ENCODE measurements at places on chromosomes 16 and 17. TPM values are rescaled to one million over a fixed set of nuclear protein-coding genes. Genes with fewer than 3 reads are reported as not detected.
A peak's percentile ranks its signal among the peaks of the same experiment; 100 is the strongest.

GRCh38 chr17:4187076-4187475, 44.1 kb downstream of the CYB5D2 start:
- peaks cover 83% of the 10 kb centered on the region for H3K36me3 ChIP-seq
- no peak overlapping the region for H3K27ac ChIP-seq
- H3K4me3 ChIP-seq, result no peak overlapping the region

DNA sequence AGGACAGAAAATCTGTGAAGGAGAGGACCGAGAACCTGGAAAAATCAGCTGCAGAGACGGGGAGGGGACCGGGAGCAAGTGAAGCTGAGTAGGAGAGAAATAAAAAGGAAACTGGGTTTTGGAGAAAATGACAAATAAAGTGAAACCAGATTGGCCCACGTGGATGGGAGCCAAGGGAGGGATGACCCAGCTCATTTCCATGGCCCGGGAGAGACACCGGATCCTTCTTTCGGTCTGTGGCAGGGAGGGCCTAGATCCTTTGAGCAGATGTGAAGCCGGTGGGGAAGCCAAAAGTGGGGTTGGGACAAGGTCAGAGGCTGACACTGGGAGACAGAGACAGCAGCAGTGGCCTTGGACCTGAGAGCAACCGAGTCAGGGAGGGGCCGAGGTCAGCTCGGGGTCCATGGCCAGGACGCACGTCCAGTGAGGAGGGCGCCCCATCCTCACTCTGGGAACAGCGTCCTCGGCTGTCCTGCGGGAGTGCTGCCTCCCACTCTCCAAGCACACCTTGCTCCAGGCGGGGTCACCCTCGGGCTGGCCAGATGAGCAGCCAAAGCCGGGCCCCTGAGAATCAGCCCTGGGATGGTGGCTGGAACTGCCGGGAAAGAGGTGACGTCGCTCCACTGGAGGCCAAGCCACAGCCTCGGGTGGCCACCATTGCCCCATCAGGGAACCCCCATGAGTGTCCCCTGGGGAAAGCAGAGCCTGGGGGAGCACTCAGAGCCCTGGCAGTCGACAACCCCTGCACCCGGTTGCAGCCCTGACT, 50.8 kb upstream of the CDR2 start:
- H3K4me1 ChIP-seq, result peaks cover 10% of the 10 kb centered on the region
- no peak overlapping the region for H3K4me3 ChIP-seq
- H3K27ac ChIP-seq, result peak overlapping the region; percentile 34
- ATAC-seq, result no peak
- H3K36me3 ChIP-seq, result peaks cover 71% of the 10 kb centered on the region
- H3K27me3 ChIP-seq, result no peaks in the 10 kb centered on the region

DNA sequence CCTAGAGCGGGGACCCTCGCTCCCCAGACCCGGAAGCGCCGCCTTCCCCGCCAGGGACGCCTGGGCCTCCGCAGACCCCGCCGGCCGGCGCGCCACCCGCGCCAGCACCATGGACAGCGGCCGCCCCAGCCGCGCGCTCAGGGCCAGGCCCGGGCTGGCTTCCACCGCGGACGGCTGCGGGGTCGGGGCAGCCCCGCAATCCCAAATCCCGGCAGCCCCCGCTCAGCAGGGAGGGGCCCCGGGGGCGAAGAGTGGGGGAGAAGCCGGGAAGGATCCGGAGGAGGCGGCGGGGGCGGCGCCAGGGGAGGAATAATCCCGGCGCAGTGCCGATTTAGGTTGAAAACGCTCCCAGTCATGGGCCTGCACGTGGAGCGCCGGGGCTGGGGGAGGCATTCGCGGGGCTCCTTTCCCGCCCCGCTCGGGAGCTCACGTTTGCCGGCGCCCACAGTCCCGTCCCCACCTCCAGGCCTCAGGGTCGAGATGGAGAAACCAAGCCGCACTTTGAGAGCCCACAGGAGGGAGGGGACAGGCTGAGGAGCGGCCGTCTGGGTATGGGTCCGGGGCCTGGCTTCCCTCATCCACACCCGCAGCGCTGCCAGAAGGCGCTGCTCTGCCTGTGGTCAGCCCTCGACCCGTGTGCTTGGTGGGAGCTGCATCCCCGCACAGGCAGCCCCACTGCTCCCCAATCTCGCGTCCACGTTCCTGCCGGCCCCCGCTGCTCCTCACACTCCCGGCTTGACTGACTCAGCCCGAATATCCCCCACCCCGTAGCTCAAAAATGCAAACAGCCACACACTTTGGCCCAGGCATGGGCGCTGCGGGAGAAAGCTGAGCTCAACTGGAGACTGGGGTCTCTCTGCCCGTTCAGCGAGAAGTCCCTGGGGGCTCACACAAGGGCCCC, 4.7 kb downstream of the FBXL16 start:
- no peaks in the 10 kb centered on the region for H3K36me3 ChIP-seq
- ATAC-seq, result peak; percentile 41
- peaks cover 4% of the 10 kb centered on the region for H3K27me3 ChIP-seq
- no peaks in the 10 kb centered on the region for H3K4me1 ChIP-seq
- H3K27ac ChIP-seq, result no peak overlapping the region

DNA sequence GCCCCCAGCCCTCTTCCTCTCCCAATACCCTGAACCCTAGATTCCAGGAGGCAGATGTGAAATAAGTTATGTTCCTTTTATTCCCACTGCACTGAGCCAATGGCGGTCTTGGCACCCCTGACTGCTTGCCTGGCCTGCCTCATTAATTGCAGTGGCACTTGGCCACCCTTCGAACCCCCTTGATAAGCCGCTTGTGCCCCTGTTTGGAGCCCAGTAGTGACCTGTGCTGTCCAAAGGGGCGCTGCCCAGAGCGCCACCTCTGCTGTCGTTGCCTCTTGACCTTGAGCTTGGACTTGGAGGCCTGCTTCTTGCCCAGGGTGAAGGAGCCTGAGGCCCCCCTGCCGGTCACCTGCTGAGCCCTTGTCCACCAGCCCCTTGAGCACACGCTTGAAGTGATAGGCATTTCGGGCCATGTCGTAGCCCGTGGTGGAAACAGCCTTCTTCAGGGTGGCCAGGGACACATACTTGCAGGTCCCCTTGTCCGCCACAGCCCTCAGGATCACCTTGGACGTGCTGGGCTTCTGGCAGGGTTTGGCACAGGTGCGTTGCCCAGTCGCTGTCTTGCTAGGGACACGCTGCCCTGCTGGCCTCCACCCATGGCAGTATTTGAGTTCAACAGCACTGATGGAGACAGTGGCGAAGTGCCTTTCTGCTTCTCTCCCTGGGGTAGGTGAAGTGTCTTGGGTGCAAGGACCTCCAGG, 5.7 kb downstream of the SGCA start:
- no peaks in the 10 kb centered on the region for H3K36me3 ChIP-seq
- peaks cover 16% of the 10 kb centered on the region for H3K4me1 ChIP-seq
- no peak overlapping the region for H3K4me3 ChIP-seq
- H3K27me3 ChIP-seq, result no peaks in the 10 kb centered on the region
- ATAC-seq, result no peak

- H3K27me3 ChIP-seq, result peaks cover 9% of the 10 kb centered on the region
- peak; percentile 70 for ATAC-seq
- no peaks in the 10 kb centered on the region for H3K4me1 ChIP-seq
- no peaks in the 10 kb centered on the region for H3K36me3 ChIP-seq
- H3K27ac ChIP-seq, result no peak within 1 kb of the TSS
These were observed at the start of gene SDR42E2 for GRCh38 chr16:22161999-22162655. Gene SDR42E2, plus strand, starts transcription at chr16:22162506. Its CDS starts 3,077 bp downstream, at chr16:22165583.

DNA sequence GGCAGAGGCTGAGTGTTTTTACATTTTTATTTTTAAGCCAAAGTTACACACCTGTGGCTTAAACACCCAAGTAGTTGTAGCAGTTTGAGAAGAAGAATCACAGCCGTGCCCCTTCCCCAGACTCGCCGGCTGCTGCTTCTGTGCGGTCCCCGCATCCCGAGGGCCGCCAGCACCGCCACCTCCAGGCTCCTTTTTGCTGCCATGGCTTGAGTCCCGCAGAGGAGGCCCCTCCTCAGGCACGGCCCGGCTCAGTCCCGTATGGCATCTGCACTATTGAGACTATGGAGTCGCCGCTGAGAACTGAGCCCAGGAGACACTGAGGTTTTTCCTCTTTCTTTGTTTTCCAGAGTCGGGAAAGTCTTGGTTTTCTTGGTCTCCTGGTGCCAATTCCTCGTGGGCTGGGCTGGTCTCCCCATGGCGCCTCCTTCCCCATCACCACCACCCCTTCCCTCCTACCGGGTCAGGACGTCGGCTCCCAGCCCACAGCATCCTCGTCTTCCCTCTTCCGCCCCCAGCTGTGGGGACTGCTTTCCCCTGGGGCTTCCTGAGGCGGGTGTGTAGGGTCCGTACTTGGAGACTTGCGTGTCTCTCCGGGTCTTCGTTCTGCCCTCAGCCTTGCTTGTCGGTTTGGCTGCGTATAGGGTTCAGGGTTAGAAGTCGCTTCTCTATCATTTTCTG, 32.6 kb upstream of the CDH15 start:
- H3K4me1 ChIP-seq, result no peaks in the 10 kb centered on the region
- no peak for ATAC-seq
- no peak overlapping the region for H3K4me3 ChIP-seq
- H3K27me3 ChIP-seq, result no peaks in the 10 kb centered on the region

- H3K4me1 ChIP-seq, result peaks cover 32% of the 10 kb centered on the region
- H3K27ac ChIP-seq, result peak overlapping the region; percentile 99
- H3K27me3 ChIP-seq, result no peaks in the 10 kb centered on the region
- peak overlapping the region; percentile 95 for H3K4me3 ChIP-seq
- peaks cover 89% of the 10 kb centered on the region for H3K36me3 ChIP-seq
- ATAC-seq, result peak; percentile 57
These were observed 67.0 kb downstream of the TUBD1 start for GRCh38 chr17:59825533-59826322.

GRCh38 chr17:32854832-32855389, 22.0 kb downstream of the MYO1D start:
- no peaks in the 10 kb centered on the region for H3K36me3 ChIP-seq
- no peak overlapping the region for H3K4me3 ChIP-seq
- H3K4me1 ChIP-seq, result no peaks in the 10 kb centered on the region
- H3K27me3 ChIP-seq, result no peaks in the 10 kb centered on the region

DNA sequence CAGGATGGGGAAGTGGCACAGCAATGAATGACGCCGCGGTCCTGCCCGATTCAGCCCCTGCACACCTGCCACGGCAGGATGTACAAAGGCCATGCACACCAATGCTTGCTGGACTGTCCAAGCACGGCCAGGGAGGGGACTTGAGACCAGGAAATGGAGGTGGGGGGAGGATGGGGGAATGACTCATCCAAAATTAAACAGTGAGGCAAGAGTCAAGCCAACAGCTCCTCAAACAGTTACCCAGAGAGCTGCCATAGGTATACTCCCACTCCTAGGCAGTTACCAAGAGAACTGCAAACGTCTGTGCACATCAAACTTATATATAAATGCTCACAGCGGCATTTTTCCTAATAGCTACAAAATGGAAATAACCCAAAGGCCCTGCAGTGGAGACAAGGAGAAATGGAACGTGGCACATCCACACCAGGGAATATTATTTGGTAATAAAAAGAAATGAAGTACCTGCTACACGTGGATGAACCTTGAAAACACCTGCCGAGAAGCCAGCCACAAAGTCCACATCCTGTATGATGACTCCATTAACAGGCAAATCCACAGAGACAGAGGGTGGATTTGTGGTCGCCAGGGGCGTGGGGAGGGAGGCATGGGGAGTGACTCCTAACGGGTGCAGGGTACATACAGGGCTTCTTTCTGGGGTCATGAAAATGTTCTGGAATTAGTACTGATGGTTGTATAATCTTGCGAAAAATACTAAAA, 54.1 kb downstream of the VAC14 start:
- peaks cover 17% of the 10 kb centered on the region for H3K36me3 ChIP-seq
- H3K4me3 ChIP-seq, result peak overlapping the region; percentile 2
- peak overlapping the region; percentile 82 for H3K27ac ChIP-seq
- peaks cover 9% of the 10 kb centered on the region for H3K4me1 ChIP-seq

GRCh38 chr16:51383909-51384308, 232.8 kb upstream of the SALL1 start:
- H3K4me3 ChIP-seq, result no peak overlapping the region
- no peak for ATAC-seq
- H3K36me3 ChIP-seq, result no peaks in the 10 kb centered on the region
- H3K4me1 ChIP-seq, result no peaks in the 10 kb centered on the region

Gene EVPLL
- not detected for total RNA-seq

Gene SUZ12
- total RNA-seq, result 41.4 TPM
